ENCODE measurements at places on chromosomes 7 and 10.

DNA sequence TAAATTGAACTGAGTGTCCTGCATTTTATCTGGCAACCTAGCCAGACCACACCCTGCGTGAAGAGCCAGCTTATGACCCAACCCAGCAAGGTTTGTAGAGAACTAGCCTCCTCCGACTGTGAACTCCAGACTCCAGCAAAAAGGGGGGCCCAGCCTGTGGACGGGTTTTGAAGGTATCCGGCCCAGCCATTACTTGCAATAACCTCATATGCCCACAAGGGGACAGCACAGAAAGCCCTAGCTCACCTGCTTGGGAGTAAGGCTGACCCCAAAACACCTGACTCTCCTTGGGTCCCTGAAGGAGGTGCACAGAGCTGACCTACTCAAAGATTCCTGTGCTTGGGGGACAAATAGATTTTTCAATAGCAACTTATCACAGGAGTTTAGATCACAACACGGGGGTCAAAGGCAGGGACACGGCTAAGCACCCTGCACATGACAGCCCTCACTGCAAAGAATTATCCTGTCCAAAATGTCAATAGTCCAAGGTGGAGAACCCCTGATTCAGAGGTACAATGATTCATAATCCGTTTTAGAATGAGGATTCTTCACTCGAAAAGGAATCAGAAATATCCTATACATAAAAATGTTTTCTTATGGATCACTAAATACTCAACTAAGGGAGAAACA is 4.6 kb downstream of the TRPV6 start:
- DNase-seq, result peak; percentile 58

- DNase-seq, result no peak
These were observed 123.2 kb upstream of the SAMD8 start for GRCh38 chr10:74988054-74988775.

GRCh38 chr7:158789842-158790241 is 39.5 kb downstream of the ESYT2 start:
- DNase-seq, result no peak

- no peak for DNase-seq
These were observed 87.3 kb downstream of the PALS2 start for GRCh38 chr7:24660546-24660945.

DNA sequence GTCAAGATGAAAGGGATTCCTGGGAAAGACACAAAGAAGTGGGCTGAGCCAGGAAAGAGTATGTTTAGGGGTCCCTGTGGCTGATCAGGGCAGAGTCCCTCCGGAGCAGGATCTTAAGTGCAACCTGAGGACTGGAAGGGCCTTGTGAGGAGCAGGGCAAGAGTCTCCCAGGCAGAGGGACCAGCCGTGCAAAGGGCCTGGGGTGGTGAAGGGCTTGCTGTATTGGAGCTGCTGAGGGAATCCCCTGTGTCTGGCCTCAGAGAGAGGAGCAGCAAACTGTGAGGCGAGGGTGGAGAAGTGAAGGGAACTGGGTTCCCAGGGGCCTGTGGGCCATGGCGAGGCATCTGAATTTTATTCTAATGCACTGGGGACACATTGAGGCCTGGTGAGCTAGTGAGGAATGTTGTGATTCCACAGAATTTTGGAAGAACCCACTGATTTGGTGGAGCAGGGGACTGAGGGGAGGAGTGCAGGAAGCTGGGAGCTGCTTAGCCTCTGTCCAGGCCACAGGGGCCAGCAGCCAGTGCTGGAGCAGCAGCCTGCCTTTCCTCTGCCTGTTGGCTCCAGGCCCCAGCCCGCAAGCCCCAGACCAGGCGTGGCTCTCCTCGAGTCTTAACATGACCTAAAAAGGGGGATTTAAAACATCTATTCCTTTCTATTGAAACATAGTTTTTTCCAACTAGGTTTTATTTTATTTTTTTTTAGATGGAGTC is 138.4 kb upstream of the IGFBP3 start:
- DNase-seq, result peak; percentile 74

GRCh38 chr10:121500701-121501332 is 97.4 kb downstream of the FGFR2 start:
- peak; percentile 92 for DNase-seq

DNA sequence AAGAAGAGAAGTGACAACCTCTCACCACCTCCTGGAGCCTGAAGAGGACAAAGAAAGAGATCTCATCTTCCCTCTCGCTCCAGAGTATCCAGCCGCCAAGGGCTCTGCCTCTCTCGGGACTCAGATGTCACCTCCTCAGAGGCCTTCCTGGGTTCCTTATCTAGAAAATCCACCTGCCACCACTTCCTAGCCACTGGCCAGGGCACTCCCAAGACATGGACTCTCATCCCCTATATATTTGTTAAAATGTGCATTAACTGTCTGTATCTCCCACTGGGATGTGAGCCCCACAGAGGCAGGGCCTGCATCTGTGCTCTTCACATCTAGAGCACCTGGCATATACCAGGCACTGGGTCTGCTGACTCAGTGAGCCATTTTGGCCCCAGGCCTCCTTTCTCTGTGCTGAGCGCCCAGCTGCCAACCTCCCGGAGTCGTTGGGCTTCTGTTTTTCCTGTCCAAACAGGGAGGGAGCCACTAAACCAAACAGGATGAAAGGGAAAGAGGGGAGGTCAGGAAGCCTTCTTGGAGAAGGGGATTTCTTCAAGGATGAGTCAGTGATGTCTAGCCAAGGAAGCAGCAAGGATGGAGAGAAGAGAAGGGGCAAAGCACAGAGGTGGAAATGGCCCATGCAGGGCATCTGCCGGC is 58.9 kb downstream of the KCNMA1 start:
- no peak for DNase-seq

DNA sequence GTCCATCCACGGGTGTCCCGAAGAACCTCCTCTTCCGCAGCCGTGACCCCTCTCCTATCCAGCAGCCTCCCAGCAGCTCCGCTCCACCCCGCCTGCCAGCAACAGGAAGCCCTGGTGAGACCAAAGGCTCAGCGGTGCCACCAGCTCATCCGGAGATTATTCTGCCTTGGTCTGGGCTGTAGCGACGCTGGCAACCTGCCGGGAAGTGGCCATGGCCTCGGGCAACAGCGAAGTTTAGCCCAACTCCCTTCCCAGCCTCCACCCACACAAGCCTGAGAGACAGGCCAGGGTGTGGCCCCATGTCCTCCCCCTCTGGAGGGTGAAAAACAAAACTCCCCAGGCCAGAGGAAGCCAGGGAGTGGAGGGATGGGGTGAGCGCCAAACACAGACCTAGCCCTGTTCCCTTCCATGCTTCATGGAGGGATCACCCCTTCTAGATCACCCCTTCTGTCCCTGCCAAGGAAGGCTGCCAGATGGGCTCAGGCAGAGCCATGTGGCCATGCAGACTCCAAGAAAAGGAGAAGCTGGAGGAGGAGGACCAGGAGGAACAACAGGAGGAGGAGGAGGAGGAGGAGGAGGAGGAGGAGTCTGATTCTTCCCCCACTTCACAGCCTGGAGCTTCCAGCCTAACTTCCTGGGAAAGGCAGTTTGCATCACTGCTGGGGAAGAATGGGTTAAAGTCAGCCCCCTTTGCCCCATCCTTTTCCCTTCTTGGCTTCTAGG is 918 bp downstream of the CALHM2 start:
- DNase-seq, result peak; percentile 27

DNA sequence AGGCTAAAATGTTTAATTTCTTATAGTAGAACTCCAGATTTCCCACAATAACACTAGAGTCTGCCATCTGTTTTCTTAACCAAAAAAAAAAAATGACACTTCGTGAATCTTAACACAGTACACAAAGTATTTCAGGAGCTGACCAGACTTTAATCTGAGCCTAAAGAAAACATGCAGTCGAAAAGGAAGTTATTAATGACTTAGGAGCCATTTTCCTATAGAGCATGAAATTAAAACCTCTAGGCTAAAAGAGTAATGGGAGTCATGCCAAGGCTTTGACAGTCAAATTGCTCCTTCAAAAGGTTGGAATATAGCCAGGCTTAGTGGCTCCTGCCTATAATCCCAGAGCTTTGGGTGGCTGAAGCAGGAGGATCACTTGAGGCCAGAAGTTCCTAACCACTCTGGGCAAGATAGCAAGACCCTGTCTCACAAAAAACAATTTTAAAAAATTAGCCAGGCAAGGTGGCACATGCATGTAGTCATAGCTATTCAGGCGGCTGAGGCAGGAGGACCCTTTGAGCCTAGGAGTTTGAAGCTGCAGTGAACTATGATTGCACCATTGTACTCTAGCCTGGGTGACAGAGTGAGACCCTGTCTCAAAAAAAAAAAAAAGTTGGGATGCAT is 13.6 kb downstream of the MICU1 start:
- DNase-seq, result peak; percentile 76

- DNase-seq, result no peak
These were observed 52.3 kb downstream of the HECW1 start for GRCh38 chr7:43164757-43165156.

GRCh38 chr7:91683823-91684222 is 196.7 kb downstream of the MTERF1 start:
- DNase-seq, result no peak

- peak; percentile 66 for DNase-seq
These were observed 75.4 kb downstream of the HDAC9 start for GRCh38 chr7:18570890-18571478.

GRCh38 chr7:69762821-69763352 is 164.6 kb downstream of the AUTS2 start:
- DNase-seq, result no peak

- DNase-seq, result no peak
These were observed 34.8 kb downstream of the ABCB1 start for GRCh38 chr7:87565877-87566276.

GRCh38 chr10:44581996-44582395 is 197.1 kb upstream of the CXCL12 start:
- no peak for DNase-seq

DNA sequence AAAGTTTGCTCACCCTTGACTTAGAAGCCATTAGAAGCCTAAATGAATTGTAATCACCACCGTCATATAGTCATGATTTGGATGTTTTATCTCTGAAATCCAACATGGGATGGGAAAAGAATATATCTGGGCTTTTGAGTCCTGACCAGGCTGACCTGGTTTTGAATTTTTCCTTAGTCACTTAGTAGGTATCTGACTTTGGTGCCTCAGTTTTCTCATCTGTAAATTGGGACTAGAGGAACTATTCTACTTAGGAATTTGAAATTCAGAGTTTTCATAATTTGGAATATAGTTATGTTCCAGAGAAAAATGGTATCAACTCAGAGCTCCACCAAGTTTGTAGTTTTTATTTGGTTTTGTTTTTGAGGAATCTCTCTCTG is 40.9 kb downstream of the SHOC2 start:
- DNase-seq, result no peak

- no peak for DNase-seq
These were observed 61.0 kb upstream of the SMIM30 start for GRCh38 chr7:113179313-113179712.

DNA sequence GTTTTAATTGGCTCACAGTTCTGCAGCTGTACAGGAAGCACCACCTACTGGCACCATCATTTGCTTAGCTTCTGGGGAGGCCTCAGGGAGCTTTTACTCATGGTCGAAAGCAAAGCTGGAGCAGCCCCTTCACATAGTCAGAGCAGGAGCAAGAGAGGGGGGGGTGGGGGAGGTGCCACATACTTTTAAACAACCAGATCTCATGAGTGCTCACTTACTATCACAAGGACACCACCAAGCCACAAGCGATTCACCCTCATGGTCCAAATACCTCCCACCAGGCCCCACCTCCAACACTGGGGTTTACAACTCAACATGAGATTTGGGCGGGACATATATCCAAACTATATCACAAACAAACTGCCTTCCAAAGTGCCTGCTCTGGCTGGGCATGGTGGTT is 31.7 kb upstream of the SLC18A3 start:
- no peak for DNase-seq

- no peak for DNase-seq
These were observed 160.2 kb downstream of the IPMK start for GRCh38 chr10:58107506-58107905.

- no peak for DNase-seq
These were observed 33.1 kb downstream of the PSMC2 start for GRCh38 chr7:103380395-103381191.

- no peak for DNase-seq
These were observed 4.9 kb downstream of the ZNF12 start for GRCh38 chr7:6701860-6702259.

- no peak for DNase-seq
These were observed 6.7 kb downstream of the GSDME start for GRCh38 chr7:24750441-24751055.

GRCh38 chr10:49282306-49282705 is 16.7 kb upstream of the C10orf71 start:
- no peak for DNase-seq

GRCh38 chr10:34821587-34822585 is 6.8 kb upstream of the PARD3 start:
- no peak for DNase-seq

- DNase-seq, result no peak
These were observed 5.5 kb downstream of the RASSF4 start for GRCh38 chr10:44965104-44965503.

- no peak for DNase-seq
These were observed 24.5 kb upstream of the PURB start for GRCh38 chr7:44909596-44910389.

DNA sequence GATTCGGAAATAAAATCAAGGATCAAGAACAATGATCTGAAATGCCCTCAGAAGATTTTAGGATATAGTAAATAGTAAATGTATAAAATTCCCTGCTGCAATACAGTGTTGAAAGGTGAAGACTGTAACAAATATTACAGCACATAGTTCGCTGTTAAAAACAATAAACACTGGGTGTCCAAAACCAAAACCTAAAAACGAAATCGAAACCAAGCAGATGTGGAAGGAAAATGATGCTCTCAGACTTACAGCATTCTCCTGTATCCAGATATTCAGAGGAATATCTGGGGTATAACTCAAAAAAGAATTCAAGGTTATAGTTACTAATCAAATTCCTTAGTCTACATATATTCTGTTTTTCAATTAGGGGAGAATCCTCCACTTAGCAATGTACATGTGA is 708.1 kb upstream of the PCDH15 start:
- no peak for DNase-seq

- no peak for DNase-seq
These were observed 58.9 kb upstream of the LYZL2 start for GRCh38 chr10:30688456-30688855.

GRCh38 chr7:120402801-120403200 is 129.8 kb downstream of the KCND2 start:
- DNase-seq, result no peak

DNA sequence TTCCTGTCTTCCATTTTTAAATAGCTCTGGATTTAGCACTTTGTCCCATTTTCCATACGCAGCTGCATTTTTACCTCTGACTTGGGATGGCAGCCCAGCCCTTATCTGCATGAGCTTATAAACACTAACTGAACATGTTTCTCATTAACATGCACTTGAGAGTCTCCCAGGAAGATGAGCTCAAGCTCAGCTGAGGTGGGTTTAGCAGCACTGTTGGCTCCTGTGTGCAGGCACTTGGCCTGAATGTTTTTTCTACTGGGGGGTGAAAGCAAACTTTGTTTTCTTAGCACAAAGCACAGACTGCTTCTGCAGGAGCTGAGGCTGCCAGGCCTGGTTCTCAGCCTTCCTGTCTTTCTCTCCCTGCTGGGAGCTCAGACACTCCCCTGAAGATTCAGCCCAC is 1093.6 kb upstream of the AUTS2 start:
- peak; percentile 10 for DNase-seq

- no peak for DNase-seq
These were observed 120.9 kb upstream of the ADAM12 start for GRCh38 chr10:126509182-126509581.

GRCh38 chr10:78830062-78830975 is 238.4 kb upstream of the ZMIZ1 start:
- no peak for DNase-seq

GRCh38 chr10:110118891-110119621 is 88.3 kb upstream of the MXI1 start:
- DNase-seq, result no peak

- DNase-seq, result no peak
These were observed 267.2 kb downstream of the ELFN1 start for GRCh38 chr7:1937252-1937605.

All from kidney (tissue), 22 donors.